Fibroblast of villous mesenchyme (primary cell): ENCODE measurements at places on chromosomes 12 and 14.

- DNase-seq = no peak
These were observed 8.0 kb downstream of the CCDC198 start for GRCh38 chr14:57485635-57486034.

DNA sequence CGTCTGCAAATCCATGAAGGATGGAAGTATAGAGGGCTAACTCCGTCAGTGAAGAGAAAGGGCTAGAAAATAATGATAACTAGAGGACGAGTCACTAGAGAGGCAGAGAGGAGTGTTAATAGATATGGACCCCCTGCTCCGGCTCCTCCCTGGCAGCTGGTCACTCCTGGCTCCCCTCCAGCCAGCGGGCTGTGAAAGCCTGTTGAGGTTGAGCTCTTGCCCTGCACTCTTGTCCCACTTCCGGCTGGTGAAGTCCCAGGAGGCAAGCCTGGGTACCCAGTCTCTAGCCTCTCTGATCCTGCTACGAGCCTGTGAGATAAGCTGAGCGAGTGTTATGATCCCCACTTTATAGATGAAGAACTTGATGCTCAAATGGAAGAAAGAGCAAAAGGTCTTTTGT lies 90.3 kb downstream of the RFX4 start:
- DNase-seq = no peak

- DNase-seq = no peak
These were observed 55.2 kb downstream of the TGFB3 start for GRCh38 chr14:75926431-75927115.

- no peak for DNase-seq
These were observed 112.7 kb downstream of the METTL25 start for GRCh38 chr12:82470906-82471512.

DNA sequence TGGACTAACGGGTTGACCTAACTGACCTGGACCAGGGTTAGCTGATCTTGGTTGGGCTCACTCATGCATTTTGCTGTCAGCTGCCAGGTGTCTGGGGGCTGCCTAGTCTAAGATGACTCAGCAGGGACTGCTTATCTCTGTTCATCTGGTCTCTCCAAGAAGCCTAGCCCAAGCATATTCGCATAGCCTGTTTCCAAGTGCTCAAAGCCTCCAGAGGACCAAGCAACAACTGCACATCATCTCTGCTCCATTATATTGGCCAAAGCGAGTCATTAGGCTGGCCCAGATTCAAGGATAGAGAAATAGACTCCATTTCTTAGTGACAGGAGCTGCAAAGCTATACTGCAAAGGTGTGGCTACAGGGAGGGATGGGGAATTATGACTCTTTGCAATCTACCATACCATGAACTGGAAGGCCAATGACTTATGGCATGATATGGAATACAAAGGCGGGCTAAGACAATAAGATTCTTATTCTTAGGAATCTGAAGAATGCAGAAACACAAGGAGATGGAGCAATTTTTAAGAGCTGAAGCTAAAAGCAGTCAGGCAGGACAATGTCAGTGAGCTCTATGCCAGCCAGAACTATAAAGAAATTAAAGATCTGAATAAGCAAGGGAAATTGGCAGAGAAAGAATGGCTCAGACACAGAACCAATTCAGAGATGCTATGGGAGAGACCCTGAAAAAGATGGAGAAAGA lies 194.6 kb upstream of the FSCB start:
- DNase-seq = peak; percentile 0

- DNase-seq = peak; percentile 67
These were observed 65.7 kb upstream of the NOVA1 start for GRCh38 chr14:26663506-26663905.

DNA sequence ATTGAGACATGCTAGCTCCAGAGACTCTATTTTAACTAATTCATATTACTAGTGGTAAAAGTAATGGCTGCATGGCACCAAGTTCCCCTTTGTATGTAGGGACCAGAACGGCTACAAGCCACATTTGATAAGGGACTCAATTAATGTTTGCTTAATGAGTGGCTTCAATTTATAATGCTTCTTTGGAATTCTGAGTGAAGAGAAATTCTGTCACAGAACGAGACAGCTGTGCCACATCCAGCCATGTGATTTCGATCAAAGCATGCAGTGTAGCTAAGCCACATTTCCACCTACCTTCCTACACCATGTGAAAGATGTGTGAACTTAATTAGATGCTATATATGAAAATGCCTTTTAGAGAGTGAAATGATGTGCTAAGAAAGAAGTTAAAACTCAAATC lies 217.4 kb downstream of the ACSS3 start:
- no peak for DNase-seq

DNA sequence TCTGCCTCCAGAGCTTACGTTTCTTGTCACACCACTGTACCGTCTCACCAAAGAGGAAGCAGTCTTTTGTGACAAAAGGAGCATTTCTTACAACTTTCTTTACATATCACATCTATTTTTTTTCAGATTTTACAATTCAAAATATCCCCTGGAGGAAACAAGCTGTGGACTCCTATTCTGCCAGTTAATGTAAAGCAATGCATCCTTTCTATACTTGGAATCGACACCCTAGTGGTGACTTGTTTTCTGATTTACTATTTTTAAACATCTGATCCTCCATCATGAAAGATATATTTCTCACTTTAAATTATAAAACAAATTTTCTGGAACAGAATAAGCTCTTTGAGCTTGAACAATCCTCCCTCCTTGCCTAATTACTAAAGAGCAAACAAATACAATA lies 34.8 kb downstream of the AICDA start:
- DNase-seq = no peak

DNA sequence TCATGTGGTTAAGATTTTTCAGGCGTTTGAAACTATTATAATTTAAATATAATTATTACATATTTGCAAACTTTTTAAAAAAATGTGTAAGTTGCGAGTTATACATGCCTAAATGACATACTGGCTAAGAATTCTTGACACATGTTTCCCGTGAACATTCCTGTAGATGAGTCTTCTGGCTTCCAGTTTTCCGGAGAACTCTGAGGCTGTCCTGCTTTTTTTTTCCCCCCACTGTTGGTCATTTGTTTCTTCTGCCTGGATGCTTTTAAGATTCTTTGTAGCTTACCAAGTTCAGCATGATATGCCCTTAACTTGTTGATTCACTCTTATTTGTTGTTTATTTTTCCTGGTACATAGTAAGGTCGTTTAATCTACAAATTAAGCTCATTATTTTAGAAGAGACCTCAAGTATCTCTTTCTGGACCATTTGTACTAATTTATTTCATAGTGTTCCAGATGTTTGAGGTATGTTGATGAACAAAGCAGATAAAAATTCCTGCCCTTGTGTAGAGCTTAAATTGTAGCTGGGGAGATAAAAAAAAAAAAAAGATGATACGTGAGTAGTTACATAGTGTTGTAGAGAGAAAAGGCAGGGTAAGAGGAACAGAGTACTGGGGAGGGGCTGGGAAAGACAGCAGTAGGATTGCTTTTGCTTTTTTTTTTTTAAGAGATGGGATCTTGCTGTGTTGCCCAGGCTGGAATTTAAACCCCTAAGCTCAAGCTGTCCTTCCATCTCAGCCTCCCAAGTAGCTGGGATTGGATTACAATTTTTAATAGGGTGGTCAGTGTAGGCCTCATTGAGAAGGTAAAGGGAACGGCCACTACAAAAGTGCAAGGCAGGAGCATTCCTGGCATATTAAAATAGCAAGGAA lies 32.8 kb downstream of the ARHGAP5 start:
- peak; percentile 58 for DNase-seq

GRCh38 chr12:59383079-59383822 lies 212.6 kb upstream of the SLC16A7 start:
- peak; percentile 75 for DNase-seq

GRCh38 chr12:13179211-13180074 lies 17.1 kb upstream of the EMP1 start:
- peak; percentile 65 for DNase-seq

DNA sequence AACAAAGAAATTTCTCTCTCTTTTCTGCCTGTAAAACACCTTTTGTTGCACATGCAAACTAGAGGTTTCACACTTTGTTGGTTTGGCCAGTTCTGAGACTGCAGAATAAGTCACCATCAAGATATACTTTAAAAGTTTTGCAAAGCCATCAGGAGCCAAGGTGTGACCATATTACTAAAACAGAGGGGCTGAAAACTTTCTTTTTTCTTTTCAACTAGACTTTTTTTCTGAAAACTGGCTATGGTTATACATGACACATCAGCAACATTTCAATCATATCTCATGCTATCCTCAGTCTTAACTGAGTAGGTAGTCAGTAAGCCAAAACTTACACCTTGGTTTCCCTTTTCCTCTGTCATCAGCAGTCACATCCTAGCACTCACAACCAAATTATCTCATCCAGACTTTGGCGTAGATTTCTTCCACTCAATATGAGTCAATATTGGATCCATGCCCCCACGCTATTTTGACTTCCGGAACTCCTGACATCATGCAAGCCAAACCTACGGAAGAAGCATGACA lies 4.1 kb upstream of the IFNG start:
- no peak for DNase-seq

- DNase-seq = peak; percentile 63
These were observed 27.0 kb downstream of the GPR135 start for GRCh38 chr14:59438195-59438647.

DNA sequence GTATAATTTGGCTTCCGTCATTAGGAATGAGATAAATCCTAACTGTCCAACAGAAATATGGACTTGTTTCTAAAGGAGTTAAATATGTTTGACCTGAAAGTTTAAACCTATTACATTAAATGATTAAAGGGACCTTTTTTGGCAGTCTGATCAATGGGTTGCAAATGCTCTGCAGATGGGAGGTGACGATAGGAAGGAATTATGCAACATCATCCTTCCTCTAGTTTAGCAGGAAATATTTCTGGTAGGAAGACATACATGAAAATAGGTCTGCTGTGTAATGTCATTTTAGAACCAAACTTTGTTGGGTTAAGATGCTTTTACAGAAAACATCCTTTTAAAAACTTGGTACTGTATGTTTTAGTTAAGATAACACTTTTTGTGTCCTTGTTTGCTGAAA lies 2.6 kb downstream of the LRRC10 start:
- peak; percentile 12 for DNase-seq

GRCh38 chr12:42904683-42905418 lies 315.3 kb upstream of the PRICKLE1 start:
- no peak for DNase-seq

DNA sequence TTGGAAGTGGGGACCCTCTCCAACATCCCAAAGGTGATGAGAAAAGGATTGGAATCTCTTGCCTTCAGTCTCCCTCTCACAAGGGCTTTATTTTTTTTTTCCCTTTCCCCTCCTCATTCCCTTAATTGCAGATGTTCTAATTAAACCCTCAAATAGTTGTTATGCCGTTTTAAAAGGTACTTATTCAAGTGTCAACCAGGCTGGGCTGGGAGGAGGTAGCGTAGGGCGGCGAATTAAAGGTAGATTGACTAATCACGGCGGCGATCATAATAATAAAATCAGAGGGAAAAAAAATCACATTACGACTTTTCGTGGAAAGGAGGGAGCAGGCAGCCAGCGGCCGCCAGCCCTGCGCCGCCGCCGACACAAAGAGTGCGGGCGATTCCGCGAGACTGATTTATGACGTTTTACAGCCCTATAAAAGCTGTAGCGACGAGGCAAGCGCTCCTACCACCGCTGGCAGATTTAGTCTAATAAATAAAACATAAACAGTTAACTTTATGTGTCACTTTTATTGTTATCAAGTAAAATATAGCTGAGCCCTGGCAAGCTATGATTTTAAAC lies 1.7 kb upstream of the HOXC4 start:
- DNase-seq = peak; percentile 82

DNA sequence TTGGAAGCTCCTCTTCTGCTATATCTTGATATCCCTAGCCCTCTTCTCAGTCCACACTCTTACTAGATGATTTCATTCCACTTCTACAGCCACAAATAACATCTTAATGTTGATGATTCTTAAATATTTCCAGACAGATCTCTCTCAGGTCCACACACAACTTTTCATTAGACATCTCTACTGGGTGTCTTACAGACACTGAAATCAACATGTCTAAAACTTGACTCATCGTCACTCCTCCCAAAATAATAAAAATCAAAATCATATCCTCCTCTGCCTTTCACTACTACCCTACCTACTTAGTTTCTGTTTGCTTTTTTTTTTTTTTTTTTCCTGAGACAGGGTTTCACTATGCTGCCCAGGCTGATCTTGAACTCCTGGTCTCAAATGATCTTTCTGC lies 11.9 kb downstream of the PRDM4 start:
- DNase-seq = peak; percentile 44

DNA sequence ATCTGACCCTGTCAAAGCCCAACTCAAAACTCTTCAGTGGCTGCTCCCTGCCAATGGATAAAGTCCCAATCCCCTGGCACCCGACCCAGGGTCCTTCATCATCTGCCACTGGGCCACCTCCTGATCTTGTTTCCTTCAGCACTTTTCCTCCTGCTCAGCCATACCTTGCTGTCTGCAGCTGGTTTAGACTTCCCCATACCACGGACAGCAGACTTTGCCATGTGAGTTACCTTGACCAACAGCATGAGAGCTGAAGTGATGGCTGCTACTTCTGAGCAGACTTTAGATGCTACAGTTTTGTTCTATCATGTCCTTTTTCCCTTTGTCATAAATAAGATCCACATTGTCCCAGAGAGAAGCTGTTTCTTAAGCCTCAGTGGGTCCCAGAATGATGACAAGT lies 33.3 kb upstream of the STON2 start:
- DNase-seq = no peak

- peak; percentile 28 for DNase-seq
These were observed 1086.5 kb downstream of the SLC6A15 start for GRCh38 chr12:83826112-83826511.

GRCh38 chr12:79267580-79267979 lies 403.0 kb downstream of the SYT1 start:
- no peak for DNase-seq

GRCh38 chr14:99333841-99334635 lies 62.0 kb upstream of the BCL11B start:
- DNase-seq = no peak

DNA sequence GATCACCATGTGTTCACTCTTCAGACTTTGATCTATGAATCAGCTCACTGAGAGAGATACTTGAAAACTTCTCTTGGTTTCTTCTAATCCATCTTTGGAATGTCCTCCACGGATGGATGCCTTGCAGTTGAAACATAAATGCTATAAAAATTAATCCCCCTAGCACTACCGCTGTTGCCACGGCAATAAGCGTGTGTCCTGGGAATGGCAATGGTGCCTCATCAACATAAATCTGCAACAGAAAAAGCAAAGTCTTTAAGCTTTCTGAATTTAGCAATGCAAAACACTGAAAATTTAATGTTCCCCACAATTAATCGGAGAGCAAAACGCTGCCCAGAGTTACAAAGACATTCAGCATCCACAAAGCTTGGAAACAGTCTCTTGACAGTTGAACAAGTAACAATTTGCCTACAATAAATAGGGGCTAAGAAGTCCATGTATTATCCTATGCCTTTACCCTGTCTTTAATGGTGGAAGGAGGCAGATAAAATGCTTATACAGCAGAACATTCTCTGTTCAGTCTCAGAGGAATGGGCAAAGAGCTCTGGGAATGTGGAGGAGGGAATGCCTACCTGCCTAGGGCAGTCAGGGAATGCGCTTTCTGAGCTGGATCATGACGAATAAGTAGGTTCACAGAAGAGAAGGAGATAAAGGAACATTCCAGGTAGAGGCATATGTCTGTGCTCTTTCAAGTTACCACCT lies 70.9 kb upstream of the PPP4R3A start:
- DNase-seq = no peak
